Right ventricle myocardium inferior (tissue), 1 donor: ENCODE measurements at places on chromosomes 2 and 18.
A peak's percentile ranks its signal among the peaks of the same experiment; 100 is the strongest.

- peak; percentile 50 for DNase-seq
These were observed 40.5 kb downstream of the CROCC2 start for GRCh38 chr2:240946654-240947053.

- DNase-seq = no peak
These were observed 322.0 kb downstream of the RND3 start for GRCh38 chr2:150165442-150165841.

- no peak for DNase-seq
These were observed 23.4 kb downstream of the OTX1 start for GRCh38 chr2:63073994-63074393.

GRCh38 chr2:27201675-27202074 lies 10.2 kb upstream of the ATRAID start:
- no peak for DNase-seq

GRCh38 chr2:129483366-129483765 lies 496.1 kb upstream of the RAB6C start:
- no peak for DNase-seq

DNA sequence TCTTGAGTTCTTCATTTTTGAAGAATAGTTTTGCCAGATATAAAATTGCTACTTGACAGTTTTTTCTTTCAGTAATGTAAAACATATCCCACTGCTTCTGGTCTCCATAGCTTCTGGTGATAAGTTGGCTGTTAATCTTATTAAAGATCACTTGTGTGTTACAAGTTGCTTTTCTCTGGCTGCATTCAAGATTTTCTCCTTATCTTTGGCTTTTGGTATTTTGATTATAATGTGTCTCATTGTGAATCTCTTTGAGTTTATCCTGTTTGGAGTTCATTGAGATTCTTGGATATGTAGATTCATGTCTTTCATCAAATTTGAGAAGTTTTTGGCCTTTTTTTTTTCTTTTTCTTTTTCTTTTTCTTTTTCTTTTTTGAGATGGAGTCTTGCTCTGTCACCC lies 20.2 kb upstream of the ADNP2 start:
- DNase-seq = no peak

GRCh38 chr2:175353275-175353674 lies 171.8 kb upstream of the ATP5MC3 start:
- no peak for DNase-seq

DNA sequence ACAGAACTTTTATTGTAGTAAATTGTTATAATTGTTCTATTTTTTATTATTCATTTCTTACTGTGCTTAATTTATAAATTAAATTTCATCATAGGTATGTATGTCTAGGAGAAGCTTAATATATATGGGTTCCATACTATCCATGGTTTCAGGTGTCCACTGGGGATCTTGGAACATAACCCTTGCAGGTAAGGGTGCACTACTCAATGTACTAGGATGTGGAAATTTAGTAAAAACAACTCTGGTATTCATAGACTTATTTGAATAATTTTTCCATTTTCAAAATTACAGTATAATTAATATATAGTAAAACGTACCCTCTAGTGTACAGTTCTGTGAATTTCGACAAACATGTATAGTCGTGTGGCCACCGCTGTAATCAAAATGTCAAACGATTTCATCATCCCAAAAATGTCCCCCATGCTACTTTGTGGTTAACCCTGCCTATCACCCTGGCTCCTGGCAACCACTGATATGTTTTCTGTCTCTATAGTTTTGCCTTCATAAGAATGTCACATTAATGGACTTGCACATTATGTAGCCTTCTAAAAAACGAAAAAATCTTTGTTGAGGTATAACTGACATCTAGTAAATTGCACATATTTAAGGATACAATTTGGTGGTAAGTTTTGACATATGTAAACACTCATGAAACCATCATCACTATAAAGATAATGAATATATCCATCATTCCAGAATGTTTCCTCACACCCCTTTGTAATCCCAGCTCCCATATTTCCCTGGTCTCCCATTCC lies 45.7 kb downstream of the ARL5A start:
- DNase-seq = no peak
